ENCODE measurements at places on chromosomes 2 and 18.

DNA sequence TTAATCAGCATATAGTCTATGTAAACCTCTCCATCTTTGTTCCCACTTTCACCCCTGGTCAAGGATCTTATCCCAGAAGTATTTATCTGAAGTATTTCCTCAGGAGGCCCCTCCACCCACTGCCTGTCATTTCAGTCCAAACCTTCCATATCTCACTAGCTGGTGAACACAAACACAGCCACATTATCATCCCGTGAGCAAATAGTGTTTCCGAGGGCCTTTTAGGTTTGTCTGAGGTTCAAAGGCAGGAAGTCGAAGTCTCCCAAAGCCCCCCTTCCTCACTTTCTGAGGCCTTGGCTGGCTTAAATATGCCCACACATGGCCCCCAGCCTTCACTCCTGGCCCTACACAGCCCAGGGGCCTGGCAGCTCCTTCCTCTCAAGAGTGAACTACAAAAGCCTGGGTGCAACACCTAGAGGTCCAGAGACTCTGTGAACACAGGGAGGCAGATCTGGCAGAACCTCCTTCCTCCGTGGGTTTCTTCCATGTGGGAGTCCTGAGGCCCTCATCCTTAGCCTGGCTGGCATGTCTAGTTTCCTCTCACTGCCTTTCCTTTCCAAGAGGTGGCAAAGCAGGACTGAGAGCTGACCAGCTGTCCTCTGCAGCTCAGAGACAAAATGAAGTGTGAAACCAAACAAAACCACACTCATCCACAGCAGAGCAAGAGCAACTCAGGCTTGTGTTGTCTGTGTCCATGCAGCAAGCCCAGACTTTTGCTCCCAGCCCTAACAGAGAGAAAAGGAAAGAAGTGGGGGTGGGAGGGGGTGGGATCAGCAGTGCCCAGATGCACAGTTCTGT is 264.2 kb downstream of the SS18 start:
- DNase-seq = no peak

DNA sequence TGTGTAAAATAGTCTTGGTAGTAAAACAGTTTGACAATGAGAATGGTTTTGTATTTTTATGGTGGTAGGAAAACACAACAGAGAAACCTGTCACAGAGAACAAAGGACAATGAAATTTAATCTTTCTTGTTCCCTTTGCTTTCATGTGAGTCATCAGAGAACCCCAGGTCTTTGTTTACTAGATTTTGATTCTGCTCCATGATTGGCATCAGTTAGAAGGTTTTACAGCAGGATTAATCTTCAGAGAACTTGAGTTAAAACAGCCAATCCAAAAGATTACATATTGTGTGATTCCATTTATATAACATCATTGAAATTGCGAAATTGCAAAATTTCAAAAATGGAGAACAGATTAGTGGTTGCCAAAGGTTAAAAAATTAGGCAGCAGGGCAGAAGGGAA is 2.5 kb downstream of the APLF start:
- no peak for DNase-seq

DNA sequence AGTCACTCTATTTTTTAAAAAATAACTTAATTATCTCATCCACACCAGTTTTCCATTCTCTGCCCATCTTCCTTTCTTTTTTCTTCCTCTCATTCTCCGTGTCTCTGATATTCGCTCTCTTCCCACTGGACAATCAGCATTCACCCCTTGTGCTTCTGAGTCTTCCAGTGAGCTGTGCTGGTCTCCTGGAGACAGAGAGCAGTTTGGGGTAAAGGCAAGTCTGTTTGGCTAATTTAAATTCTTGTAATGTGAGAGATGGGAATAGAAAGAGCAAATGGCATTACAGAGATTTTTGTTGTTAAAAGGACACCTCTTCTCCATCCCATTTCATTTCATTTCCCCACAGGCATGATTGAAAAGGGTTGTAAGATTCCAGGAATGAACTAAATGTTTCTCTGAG is 107.5 kb downstream of the DTNA start:
- no peak for DNase-seq

- no peak for DNase-seq
Measured at GRCh38 chr2:229486673-229487072, 215.6 kb upstream of the PID1 start.

DNA sequence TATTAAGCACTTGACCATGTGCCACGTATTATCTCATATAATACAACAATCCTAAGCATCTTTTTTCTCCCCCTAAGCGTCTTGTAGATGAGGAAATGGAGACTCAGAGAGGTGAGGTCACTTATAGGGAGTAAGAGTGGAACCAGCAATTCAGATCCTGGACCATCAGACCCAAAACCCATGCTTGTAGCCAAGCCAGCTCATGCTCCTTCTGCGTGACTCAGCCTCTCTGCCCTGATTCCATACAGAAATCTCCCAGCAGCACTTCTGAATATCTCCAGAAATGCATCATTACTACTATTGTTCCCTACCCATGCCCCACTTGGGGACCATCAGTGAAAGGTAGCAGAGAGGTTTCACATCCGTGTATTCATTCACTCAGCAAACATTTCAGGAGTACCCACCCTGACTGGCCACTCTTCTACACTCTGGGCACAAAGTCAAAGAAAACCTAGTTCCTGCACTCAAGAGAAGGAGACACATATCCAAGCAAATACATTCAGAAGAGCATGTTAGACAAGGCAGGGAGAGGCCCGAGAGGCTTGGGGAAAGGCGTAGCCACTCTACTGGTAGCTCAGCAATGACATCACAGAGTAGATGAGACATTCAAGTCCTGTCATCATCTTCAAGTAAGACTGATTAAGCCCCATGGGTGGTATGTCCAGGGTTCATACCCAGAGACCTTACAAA is 141.9 kb downstream of the MTCL1 start:
- DNase-seq = no peak

- DNase-seq = no peak
Measured at GRCh38 chr2:177296040-177296439, 31.5 kb upstream of the NFE2L2 start.

- DNase-seq = no peak
Measured at GRCh38 chr2:127218812-127219170, 1.3 kb downstream of the CYP27C1 start.

- DNase-seq = peak; percentile 51
Measured at GRCh38 chr2:46471-47345, at the start of gene FAM110C. Gene FAM110C (minus strand): TSS chr2:46505. CDS start chr2:46385, 120 bp downstream.

DNA sequence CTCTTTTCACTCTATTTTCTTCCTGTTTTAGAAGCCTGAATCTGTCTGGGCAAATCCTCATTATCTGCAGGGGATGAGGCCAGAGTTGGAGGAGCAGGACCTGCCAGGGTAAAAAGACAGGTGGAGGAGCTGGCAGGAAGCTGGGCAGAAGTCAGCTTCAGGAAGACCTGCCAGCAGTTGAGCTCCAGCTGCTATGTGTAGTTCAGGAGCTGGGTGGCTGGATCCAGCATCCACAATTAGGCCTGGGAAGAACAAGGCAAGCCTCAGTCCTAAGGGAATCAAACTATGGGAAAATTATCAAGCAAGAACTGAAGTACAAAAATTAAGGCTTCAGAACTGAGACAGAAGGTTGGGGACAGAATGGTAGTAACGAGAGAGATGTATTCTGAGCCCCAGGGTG is 174.0 kb downstream of the MREG start:
- DNase-seq = no peak

- no peak for DNase-seq
Measured at GRCh38 chr2:239158641-239159475, 242.0 kb downstream of the HDAC4 start.

DNA sequence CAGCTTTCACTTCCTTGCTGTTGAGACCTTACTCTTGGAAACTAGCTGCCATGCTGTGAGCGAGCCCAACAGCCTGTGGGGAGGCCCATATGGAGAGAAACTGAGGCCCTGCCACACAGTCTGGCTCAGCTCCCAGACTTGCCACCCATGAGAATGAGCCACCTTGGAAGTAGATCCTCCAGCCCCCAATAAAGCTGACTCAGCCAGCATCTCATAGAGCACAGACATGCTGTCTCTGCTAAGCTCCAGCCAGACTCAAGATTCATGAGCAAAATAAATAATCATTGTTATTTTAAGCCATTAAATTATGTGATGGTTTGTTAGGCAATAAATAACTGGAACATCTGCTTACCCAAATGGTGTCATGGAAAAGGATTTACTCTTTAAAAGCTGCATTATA is 53.6 kb upstream of the DDX18 start:
- no peak for DNase-seq

- DNase-seq = no peak
Measured at GRCh38 chr18:56721031-56721430, 69.9 kb downstream of the WDR7 start.

- no peak for DNase-seq
Measured at GRCh38 chr2:64654063-64654811, 524 bp upstream of the SERTAD2 start.

All from posterior cingulate gyrus (tissue), 11 donors.